ENCODE measurements at places on chromosomes 6 and 20. TPM values are rescaled to one million over a fixed set of nuclear protein-coding genes. Genes with fewer than 3 reads are reported as not detected.

- no peaks in the 10 kb centered on the region for H3K36me3 ChIP-seq
- no peak overlapping the region for H3K4me3 ChIP-seq
- no peaks in the 10 kb centered on the region for H3K4me1 ChIP-seq
- H3K27ac ChIP-seq = no peak overlapping the region
- peaks cover 100% of the 10 kb centered on the region for H3K27me3 ChIP-seq
Observed at GRCh38 chr20:44070139-44070900, 116.7 kb downstream of the JPH2 start.

DNA sequence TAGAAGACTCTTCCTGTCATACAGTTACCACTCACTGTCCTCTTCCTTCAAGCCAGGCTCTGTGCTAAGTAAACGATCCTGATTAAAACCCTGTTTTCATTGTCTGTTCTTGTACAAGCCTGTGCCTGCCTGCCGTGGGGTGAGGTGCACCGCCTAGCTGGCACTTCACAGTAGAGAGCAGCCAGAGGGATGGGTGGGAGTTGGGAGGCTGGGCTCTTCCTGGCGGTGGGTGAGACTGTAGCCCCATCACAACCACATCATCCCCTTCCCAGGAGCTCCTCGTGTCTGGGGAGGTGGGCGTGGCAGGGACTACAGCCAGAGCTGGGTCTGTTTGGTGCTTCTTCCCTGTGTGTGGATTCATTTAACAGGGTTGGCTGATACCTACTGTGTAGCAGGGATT, 382.0 kb downstream of the TAF4 start:
- DNase-seq = no peak
- H3K4me3 ChIP-seq = no peak overlapping the region
- no peak overlapping the region for H3K27ac ChIP-seq
- no peaks in the 10 kb centered on the region for H3K36me3 ChIP-seq
- H3K27me3 ChIP-seq = peaks cover 71% of the 10 kb centered on the region
- H3K4me1 ChIP-seq = no peaks in the 10 kb centered on the region

DNA sequence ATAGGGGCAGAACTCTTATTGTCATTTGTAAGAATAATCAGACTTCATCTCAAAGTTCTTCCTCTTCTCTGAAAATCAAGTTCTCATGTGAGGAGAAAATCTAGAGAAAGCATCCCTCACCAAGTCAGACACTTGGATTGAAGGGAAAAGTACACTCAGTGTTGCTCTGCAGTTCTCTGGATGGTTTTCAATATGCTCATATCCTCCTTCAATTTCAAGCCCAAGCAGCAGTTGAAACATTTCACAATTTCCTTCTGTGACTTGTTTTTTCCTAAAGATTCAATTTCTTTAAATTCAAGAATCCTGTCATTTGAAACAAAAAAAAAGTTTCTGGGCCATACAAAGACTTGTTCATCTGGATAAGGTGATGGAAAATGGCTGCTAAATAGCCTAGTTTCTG, 140.2 kb upstream of the AHI1 start:
- H3K27ac ChIP-seq = no peak overlapping the region
- H3K36me3 ChIP-seq = no peaks in the 10 kb centered on the region
- no peaks in the 10 kb centered on the region for H3K27me3 ChIP-seq
- no peak for DNase-seq
- no peak overlapping the region for H3K4me3 ChIP-seq

DNA sequence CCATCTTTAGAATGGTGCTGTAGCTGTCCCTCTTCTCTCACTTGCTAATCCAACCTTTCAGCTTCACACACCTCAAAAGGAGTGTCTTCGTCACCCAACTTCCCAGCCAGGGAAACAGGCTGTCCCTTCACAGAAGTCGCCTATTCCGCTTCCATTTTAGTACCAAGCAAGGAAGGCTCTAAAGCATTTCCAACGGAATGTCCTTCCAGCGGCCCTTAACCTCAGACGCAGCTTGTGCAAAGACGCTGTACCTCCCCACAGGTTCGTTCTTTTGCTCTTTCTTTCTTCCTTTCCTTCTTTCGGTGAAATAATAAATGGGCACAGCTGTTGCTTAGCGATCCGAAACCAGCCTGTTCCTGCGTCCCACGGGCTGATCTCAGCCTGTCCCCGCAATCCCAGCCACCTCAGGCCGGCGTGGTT, 1.5 kb downstream of the PTPRT start:
- H3K4me1 ChIP-seq = peaks cover 8% of the 10 kb centered on the region
- peak overlapping the region; percentile 13 for H3K27ac ChIP-seq
- H3K4me3 ChIP-seq = no peak overlapping the region
- DNase-seq = no peak
- peaks cover 96% of the 10 kb centered on the region for H3K27me3 ChIP-seq

GRCh38 chr6:33860706-33861474, 57.1 kb upstream of the MLN start:
- no peaks in the 10 kb centered on the region for H3K4me1 ChIP-seq
- no peak overlapping the region for H3K4me3 ChIP-seq
- peaks cover 100% of the 10 kb centered on the region for H3K27me3 ChIP-seq
- no peaks in the 10 kb centered on the region for H3K36me3 ChIP-seq

The SALL4 gene
- total RNA-seq = 7.6 TPM
